Smooth muscle cell of the brain vasculature (primary cell): ENCODE measurements at places on chromosomes 12 and 14.

DNA sequence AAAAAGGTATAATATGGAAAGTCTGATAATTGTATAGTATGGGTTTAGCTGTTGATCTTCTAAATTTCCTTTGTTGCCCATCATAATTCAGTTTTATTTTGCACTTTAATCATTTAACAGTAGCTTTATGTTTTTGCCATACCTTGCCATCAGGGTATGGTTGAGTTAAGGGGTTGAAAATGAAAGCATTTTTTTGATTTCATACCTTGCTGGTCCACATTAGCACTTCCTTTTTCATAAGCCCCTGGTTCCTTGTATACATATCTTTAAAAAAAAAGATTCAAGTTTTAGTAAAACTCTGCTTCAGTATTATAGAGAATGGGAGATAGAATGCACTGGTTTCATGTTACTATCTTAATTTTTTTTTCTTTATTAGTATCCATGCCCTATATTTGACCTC is 71.1 kb downstream of the MIPOL1 start:
- DNase-seq = no peak

- no peak for DNase-seq
These were observed 60.3 kb downstream of the RIN3 start for GRCh38 chr14:92573761-92574498.

- DNase-seq = no peak
These were observed 404.0 kb upstream of the ATP2B1 start for GRCh38 chr12:90112666-90113065.

- no peak for DNase-seq
These were observed 1.3 kb upstream of the TGM1 start for GRCh38 chr14:24264298-24264697.

DNA sequence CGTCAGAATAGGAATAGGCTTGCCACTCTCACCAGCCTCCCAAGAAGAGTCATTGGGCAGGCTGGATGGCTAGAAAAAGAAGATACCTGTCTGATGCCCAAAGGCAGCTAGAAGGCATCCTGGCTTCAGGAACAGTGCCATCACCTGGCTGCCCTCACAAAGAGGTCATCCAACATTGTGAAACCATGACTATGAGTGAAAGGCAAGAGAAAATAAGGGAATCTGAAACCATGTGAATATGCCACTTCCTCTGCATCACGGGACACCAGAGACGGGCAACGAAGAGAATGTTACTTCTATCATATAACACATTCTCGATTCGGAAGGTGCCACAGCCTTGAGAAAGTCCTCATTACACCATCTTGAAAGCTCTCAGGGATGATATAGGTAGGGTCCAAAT is 182.0 kb downstream of the DAD1 start:
- no peak for DNase-seq

DNA sequence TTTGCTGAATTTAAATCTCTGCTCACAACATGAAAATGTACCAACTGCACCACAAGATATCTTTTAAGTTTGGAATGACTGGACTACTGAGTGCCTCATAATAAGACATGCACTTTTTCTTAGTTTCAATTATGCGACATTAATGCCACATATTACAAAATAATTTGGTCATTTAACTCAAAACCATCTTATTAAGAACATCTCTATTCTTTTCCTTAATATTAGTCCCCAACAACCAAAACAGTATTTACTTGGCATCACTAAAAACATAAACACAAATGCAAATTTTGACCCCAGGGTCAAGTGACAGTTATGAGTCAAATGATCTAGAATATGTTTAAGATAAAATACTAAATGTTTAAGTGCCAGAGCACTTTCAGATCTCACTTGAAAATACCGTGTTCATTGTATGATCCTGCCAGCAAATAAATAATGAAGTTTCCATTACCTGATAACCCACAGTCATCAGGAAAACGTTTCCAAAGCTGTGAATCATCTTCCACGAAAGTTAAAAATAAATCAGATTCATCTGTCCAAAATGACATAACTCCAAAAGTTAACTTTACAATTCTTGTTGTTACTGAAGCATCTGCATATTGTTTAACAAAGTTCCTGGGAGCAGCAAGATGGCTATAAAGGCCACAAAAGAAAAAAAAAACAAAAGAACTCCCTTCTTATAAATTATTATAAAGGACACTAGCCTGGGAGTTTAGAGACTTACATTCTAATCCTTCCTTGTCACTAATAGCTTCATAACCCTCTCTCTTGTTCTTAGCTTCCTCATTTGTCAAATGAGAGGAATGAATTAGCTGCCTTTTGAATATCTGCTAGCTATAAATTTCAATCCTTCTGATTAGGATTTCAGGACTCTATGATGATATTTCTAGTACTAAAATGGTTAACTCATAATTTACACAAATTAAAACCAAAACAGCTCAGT is 30.5 kb upstream of the AP4S1 start:
- DNase-seq = no peak

DNA sequence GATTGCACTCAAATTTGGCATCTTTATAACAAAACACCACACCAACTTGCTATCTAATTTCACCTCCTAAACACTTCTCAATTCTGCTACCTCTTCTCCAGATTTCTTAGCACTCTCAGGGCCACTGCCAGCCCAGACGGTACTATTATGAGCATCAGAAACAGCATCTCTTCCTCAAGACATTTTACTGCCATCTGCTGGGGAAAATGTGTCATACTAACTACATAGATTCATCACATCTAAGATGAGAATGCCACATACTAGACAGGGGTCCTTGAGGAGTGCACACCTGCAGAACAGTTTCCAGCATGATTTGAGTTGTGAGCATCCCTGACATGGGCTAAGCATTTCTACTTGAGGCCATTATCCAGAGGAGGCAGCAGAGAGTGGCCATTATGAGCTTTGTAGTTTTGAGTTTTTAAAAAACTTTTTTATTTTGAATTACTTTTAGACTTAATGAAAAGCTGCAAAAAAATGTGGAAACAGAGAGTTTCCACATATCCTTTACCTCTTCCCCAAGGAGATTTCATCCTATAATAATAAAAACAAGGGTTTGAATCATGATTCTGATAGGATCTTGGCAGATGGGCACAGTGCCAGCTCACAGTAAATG is 15.1 kb upstream of the GRIP1 start:
- DNase-seq = peak; percentile 57

- no peak for DNase-seq
These were observed 20.5 kb downstream of the RAP1B start for GRCh38 chr12:68631227-68631626.

- DNase-seq = no peak
These were observed 339.6 kb upstream of the TBX3 start for GRCh38 chr12:115023279-115024265.

DNA sequence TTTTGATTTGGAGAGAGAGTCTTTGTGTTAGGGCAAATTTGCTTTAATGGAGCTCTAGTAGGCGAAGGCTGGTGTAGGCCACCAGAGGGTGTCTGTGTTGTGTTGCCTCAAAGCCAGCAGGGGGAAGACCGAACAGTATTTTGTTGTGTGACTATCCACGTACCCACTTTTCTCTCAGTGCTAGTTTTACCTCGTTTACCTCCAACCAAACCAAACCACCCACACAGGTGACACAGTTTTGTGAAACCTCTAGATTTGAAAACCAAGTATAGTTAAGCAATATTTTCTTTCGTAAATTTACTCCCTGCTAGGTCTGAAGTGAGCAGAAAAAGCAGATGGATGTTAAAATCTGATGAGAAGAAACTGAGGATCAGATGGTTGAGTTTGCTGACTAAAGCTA is 36.3 kb upstream of the NPFF start:
- peak; percentile 45 for DNase-seq

DNA sequence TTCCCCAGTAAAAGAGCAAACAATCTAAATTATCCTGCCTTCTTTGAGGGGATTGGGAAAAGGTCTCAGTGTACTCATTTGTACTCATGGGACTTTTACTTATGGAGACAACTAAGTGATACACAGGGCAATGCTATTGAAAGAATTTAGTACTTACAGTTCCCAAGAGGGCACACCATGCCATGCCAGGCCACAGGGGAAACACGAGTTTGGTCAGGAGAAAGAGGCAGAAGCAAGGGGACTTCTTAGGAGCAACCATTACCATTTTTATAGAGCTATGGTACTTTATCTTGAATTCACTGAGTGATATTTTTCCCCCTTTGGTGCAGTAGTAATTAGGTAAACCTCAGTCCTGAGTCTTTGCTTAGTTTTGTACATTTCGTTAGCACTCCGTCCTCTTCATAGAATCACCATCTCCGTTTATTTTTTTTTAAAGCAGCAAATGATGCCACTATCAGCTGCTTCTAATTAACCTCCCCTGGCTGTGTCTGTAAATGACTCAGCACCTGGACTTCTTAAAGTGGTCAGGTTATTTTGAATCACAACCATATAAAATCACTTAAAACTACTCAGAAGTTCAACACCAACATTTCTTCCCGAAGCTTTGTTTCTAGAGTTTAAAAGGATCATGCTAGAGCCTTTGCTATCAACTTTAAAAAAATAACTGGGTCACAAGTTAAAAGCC is 5.9 kb upstream of the WASHC3 start:
- peak; percentile 10 for DNase-seq

DNA sequence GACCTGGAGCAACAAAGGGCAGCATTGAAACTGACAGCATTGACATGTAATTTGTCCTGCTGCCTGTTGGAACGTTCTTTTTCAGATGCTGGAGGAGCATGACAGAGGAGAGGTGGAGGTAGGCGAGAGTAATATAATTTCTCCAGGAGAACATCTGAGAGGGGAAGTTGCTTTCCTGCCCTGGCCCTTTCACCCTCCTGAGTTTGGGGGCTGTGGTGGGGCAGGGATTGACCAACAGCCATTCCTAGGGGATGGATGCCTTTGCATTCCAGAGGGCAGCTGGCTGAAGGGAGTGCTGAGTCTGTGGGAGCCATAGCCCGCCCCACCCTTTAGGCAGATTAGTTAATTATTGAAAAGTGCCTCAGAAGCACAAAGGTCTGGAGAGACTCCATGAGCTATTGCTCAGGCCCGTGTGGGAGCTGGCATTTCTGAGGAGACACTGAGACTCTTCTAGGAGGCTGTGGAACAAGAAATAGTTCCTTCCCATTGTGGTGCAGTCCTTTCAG is 73.5 kb downstream of the ARF6 start:
- no peak for DNase-seq

GRCh38 chr12:80802652-80803400 is 86.1 kb downstream of the MYF5 start:
- no peak for DNase-seq

- DNase-seq = no peak
These were observed 1.7 kb upstream of the LIN7A start for GRCh38 chr12:80939231-80939950.

DNA sequence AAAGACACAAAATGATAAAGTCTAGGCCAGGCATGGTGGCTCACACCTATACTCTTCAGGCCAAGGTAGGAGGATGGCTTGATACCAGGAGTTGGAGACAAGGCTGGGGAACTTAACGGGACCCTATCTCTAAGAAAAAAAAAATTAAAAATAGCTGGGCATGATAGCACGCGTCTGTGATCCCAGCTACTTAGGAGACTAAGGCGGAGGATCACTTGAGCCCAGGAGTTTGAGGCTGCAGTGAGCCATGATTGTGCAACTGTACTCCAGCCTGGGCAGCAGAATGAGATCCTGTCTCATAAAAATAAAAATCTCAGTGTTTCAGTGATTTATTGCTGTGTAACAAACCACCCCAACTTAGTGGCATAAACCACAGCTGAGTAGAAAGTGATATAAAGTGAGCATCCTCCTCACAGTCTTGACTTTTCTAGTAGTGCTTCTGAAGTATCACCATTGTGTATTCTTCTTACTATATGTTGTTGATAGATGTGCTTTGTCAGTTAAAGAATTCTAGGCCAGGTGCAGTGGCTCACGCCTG is 10.6 kb upstream of the ATF1 start:
- no peak for DNase-seq

DNA sequence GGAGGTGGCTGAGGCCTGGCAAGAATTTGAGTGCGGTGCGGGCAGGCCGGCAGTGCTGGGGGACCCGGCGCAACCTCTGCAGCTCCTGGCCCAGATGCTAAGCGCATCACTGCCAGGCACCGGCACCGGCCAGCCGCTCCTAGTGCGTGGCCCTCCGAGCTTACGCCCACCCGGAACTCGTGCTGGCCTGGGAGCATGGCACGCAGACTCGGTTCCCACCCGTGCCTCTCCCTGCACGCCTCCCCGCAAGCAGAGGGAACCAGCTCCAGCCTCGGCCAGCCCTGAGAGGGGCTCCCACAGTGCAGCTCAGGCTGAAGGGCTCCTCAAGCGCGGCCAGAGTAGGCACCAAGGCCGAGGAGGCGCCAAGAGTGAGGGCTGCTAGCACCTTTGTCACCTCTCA is 63.7 kb downstream of the CCDC60 start:
- DNase-seq = no peak

DNA sequence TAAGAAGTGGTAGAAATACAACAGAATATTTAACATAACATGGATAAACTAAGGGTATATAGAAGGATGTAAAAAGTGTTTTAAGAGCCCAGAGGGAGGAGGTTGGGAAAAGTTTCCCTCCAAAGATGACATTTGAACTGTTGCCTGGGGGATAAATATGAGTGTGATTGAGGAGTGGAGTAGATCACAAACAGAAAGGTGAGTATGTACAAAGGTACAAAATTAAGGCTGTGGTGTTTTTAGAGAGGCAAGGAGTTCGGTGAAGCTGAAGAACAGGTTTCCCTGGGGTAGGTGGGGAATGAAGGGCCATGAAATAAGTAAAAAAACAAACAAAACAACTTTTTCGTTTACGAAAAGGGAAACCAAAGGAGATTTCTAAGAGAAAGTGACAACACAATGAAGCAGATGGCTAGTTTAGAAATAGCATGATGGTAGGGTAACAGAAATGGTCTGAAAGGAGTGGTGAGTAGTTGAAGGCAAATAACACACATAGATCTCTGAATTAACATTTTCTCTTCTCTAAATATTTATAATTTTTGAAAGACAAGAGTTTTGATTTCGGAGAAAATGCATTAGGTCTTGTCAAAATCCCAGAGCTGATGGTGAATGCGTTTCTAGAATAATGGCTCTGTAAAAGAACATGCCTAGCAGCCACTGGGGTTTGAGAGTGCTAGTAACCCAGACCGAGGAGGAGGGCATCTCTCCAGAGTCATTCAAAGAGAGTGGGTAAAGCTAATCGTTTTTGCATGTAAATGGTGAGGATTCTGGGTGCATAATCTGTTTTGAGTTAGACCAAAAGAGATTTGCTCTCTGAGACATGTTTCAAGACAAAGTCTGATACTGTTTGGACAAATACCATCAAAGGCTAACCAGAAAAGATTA is 240.4 kb upstream of the DCN start:
- no peak for DNase-seq

GRCh38 chr14:56796259-56796658 is 14.0 kb downstream of the OTX2 start:
- DNase-seq = no peak
